Caudate nucleus (tissue), 63 donors: ENCODE measurements at places on chromosomes 1 and 21.

- no peak for DNase-seq
Measured at GRCh38 chr1:16111771-16112595, 38.5 kb upstream of the FAM131C start.

DNA sequence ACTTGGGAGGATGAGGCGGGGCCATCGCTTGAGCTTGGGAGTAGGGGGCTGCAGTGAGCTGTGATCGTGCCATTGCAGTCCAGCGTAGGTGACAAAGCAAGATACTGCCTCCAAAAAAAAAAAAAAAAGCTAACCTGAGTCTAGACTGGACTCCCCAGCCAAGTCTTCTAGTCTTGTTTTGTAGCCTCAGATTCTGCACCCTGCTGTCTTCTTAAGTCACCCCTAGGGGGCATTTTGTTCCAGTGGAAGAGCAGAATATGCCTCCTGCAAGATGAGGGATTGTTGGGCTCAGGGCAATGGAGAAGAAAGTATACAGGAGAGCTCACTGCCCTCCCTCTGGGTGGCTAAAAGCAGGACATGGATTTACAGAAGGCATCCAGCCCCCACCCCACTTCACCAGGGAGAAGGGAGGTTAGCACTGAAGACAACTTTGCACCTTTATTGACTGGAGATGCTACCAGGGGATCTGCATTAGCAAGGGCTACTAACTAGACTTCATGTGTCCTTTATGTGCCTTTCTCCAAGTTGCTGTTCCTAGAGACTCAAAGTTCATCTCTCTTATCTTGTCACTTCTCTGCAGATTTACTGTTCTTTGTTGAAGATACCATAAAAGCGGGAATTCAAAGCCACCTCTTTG, 15.3 kb upstream of the RNF187 start:
- no peak for DNase-seq

GRCh38 chr21:46459356-46460112, 843 bp downstream of the DIP2A start:
- DNase-seq: no peak

DNA sequence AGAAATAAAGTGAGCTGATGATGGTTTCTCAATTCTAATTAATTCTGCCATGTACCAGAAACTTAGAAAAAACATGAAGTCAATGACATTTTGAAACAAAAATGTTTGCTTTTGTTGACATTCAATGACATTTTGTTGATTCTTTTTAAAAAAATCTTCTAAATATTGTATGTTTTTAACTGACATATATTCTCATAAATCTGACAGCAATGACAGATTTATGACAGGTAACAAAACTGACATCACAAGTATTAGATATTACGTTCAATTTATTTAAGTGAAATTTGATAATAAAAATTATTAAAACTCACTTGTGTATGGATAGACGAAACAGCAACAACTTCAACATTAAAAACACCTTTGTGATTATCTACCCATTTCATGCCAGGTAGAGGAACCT, 36.0 kb upstream of the ANGPTL3 start:
- no peak for DNase-seq

DNA sequence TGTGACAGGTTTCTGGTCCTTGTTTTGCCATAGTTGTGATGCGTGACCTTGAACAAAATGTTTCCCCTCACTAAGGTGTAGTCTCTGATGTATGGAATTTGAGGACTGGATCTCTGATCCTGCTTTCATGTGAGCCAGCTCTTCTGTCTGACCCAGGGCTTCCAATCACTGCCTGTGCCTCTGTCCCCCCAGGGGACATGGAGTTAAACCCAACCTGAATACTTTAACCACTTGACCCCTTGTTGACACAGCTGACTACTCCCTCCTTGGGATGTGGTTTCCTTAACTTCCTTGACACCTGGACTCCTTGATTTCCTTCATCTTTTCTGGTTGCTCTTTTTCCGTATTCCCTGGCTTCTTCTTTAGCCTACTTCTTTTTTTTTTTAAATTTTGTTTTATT, 36.0 kb upstream of the SSBP3 start:
- no peak for DNase-seq

DNA sequence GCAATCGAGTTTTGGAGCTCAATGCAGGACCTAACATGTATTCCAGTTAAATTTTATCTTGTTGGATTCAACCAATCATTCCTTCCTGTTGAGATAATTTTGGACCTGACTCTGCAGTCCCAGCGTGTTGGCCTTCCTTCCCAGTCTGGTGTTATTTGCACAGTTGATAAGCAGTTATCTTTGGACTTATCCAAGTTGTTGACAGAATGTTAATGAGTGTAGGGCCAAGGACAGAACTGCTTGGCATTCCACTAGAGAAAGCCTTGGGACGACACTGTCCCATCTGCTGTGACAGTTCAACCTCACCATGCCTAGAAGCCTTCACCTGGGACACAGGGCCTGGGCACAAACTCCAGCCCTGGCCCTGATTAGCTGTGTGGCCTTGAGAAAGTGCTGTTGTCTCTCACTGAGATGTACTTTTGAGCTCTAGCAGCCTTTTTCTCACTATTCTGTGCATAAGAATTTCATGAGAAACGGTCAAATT, 104.1 kb upstream of the SLC25A33 start:
- no peak for DNase-seq

DNA sequence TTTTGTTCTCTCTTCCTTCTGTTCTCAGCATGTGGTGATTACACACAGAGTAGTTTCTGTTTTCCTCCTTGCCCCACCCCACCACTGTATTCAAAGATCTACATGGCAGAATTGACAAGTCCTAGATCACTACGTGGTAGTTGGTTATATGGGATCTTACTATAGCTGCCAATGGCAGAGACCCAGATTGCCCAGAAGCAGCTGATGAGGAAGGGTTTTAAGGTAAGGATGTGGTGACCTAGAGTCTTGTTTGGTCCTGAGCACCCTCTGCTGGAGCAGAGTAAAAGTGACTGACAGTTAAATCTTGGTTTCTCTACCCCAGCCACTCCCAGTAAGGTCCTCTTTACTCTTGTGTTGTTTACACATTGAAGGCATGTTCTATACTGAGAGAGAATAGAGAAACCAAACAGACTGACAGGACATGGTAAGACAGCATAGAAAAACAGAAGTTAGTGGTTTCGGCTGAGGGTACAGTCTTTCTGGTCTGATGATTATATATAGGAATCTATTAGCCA, 22.8 kb upstream of the STRIP1 start:
- no peak for DNase-seq

DNA sequence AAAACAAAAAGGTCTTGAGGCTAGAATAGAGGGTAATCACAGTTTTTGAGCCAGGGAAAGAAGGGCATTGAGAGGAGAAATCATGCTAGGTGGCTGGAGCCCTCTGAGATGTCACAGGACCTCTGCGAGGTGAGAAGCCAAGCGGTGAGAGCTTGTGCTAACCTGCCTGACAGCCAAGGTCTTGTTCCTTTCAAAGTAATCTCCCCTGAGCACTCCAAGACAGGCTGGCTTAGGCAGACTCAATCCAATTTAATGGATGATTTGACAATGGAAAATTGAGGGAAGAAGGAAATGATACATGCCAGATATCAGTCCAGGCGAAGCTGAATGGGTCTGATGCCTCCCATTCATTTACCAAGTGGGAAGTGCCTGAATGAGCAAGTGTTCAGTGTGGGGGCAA, 311.9 kb upstream of the PTBP2 start:
- no peak for DNase-seq

DNA sequence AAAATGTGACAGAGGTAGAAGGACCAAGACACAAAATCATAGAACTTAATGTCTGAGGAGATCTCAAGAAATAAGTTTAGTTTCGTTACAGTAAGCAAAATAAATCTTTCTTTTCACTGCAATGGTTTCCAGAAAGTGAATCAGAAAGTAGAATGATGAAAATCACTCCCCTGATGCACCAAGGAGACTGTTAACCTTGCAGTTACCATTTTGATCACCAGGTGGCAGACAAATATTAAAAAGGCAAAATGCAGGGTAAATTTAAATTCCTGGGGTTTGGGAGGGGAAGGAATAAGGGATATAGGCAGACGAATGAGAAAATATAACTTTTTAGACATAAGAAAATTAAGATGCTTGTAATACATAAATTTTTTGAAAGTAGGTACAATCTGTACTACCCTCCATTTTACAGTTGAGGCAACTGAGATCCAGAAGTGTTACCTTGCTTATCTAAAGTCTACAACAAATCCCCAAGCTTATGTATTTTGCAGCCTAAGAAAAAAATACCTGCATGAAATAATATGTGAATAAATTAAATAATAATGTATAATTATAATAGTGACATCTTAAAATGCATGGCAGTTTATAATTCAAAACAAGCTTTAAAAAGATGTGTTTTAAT, 253.2 kb downstream of the CRB1 start:
- no peak for DNase-seq

- DNase-seq: no peak
Measured at GRCh38 chr1:101238031-101238628, 1.3 kb downstream of the S1PR1 start.

- DNase-seq: no peak
Measured at GRCh38 chr1:7384679-7385078, 386.4 kb upstream of the VAMP3 start.

DNA sequence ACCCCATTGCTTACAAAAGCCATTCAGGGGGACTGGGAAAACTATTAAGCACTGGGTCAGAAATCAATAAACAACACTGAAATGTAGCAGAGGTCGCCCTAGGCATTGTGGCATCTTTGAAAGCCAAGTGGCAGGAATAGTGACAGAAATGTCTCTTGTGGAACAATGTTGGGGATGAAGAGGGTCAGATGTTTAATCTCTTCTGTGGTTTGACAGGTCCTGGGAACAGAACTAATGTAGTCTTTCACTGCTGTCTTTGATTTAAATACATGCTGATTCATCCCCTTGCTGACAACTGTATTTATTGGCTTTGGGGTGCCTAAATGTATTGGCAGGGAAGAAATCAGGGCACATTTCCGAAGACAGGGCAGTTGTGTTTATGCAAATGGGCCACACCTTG, 194.8 kb downstream of the ATG4C start:
- no peak for DNase-seq

DNA sequence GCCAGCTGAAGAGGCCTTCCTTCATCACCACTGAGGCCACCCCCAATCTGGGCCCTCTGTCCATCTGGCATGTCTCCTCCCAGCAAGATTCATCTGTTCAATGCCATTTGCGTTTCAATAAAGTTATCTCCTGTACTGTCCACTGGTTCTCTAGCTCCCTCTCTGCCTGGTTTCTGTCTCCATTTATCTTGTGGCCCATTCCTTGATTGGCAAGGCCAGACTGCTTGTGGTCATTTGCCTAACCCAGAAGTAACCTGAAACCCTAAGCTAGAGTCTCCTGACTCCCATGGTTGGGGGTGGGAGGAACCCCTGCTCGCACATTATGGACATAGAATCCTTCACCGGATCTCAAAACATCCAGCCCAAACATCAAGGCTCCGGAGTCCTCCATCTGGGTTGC, 2.1 kb upstream of the IPO9 start:
- DNase-seq: no peak

- no peak for DNase-seq
Measured at GRCh38 chr1:109863667-109864046, 47.0 kb upstream of the CSF1 start.

DNA sequence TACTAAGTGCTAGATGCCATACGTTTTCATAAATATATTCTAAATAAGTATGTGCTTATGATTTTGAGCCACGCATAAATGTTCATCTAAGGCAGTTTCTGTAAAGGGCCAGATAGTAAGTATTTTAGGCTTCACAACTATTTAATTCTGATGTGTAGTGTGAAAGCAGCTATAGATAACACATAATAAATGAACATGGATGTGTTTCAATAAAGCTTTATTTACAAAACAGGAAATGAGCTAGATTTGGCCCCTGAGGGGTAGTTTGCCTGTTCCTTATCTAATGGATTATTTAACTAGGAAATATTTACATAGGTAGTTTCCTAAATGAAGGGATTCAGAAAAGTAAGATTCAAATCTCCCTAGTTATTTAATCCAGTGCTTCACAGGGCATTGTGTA, 557.6 kb upstream of the PKN2 start:
- no peak for DNase-seq

DNA sequence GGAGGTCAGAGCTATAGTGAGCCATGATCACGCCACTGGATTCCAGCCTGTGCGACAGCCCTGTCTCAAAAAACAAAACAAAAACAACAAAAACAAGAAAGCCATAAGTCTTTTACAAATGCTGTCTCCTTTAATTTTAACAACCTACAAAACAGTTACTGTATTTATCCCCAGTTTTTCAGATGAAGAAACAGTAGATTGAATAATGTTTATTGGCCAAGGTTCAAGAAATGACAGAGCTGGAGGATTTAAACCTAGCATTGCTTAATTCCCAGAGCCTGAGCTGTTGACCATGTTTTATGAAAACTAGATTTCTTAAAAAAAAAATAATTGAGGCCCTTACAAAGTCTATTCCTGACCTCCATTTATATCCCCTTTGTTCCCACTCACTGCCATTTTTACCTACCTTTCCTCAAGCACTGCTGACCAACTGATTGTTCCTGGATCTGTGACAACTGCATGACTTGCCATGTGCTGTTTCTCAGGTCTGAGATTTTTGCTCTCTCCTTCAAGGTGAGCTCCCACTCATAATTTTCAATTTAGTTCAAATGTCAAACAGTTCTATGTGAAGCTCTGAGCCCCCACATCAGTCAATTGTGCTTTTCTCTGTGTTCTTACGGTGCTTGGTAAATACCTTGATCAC, 140.8 kb downstream of the CHRM3 start:
- no peak for DNase-seq

GRCh38 chr1:52345252-52345651, 20.8 kb downstream of the CC2D1B start:
- no peak for DNase-seq

DNA sequence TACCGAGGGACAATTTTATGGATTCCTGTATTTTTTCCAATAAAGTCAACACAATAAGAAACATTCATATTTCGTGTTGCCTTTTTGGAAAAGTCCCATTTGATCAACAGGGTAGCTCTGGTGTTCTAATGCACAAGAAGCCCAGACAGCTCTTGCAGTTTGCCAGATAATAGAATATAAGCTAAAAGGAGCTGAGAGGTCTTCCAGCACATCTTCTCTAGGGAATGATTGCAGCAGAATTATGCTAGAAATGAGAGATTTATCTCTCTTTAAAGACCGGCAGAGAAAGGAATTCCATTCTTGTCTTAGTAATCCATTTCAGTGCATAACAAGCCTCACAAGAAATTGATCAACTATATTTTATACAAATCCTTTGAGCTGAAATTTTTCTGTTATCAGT, 25.0 kb upstream of the DDX59 start:
- no peak for DNase-seq

DNA sequence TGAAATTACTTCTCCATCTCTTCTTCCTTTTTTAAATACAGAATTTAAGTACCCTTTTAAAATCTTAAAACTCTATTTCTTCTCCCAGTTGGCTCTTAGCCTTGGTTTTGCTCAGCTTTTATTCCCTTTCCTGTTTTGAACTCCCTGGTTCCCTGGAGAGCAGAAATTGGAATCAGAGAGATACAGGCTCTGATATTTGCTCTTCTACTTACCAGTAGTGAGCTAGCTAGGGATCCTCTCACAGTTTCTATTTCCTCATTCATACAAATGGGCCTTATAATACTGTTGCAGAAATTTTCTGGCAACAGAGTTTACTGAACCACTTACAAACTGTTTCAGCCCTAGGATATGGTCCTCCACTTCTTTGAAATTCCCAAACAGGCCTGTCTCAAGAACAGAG, 606.3 kb downstream of the NUF2 start:
- DNase-seq: no peak
